ENCODE measurements at places on chromosomes 6 and 20.

GRCh38 chr6:170032706-170033309 lies 258.1 kb downstream of the DLL1 start:
- DNase-seq: no peak

- peak; percentile 30 for DNase-seq
Observed at GRCh38 chr6:30781743-30782424, 37.5 kb upstream of the IER3 start.

DNA sequence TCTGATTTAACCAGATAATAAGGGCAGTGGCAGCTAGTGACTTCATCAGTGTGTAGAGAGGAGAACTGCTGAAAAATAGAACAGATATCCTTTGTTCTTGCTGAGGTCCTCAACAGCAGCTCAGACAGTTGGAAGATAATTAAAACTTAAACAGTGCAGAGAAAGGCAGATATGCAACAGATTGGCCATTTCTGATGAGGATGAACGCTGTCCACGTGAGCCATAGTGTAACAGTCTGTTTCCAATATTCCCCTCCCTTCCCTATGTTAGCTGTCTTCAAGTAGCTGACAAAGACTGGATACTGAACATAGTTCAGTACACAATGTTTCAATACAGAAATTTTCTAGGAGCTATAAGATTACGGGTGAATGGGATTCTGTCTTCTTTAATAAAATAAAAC lies 291.4 kb downstream of the BTBD9 start:
- no peak for DNase-seq

GRCh38 chr6:43913375-43914271 lies 143.6 kb downstream of the VEGFA start:
- DNase-seq: no peak
